ENCODE measurements at places on chromosomes 4 and X. TPM values are rescaled to one million over a fixed set of nuclear protein-coding genes. Genes with fewer than 3 reads are reported as not detected.

GRCh38 chrX:148609515-148610327 lies 109.3 kb downstream of the AFF2 start:
- DNase-seq = no peak

- no peak for DNase-seq
These were observed 205.8 kb upstream of the BOD1L1 start for GRCh38 chr4:13833171-13833804.

GRCh38 chrX:139795196-139795595 lies 87.2 kb upstream of the MCF2 start:
- DNase-seq = no peak

The F8A1 gene
- 3.7 TPM for total RNA-seq

- no peak for DNase-seq
These were observed 23.0 kb upstream of the CPLX1 start for GRCh38 chr4:848803-849477.

DNA sequence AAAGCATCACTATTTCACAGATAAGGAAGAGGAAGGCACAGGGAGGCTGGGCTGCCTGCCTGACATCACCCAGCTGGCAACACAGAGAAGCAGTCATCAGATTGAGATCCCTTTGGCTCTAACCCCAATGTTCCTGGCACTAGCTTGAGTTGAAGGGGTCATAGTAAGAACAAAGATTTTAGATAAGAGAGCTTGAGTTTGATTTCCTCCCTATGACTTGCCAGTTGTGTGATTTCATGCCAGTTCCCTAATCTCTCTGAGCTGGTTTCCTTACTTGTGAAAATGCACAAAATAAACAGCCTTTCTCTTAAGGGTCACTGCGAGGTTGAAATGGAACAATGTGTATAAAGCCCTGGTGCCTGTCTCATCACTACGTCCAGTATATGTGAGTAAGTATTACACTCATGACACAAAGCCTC lies 475.4 kb upstream of the HS3ST1 start:
- DNase-seq = no peak

DNA sequence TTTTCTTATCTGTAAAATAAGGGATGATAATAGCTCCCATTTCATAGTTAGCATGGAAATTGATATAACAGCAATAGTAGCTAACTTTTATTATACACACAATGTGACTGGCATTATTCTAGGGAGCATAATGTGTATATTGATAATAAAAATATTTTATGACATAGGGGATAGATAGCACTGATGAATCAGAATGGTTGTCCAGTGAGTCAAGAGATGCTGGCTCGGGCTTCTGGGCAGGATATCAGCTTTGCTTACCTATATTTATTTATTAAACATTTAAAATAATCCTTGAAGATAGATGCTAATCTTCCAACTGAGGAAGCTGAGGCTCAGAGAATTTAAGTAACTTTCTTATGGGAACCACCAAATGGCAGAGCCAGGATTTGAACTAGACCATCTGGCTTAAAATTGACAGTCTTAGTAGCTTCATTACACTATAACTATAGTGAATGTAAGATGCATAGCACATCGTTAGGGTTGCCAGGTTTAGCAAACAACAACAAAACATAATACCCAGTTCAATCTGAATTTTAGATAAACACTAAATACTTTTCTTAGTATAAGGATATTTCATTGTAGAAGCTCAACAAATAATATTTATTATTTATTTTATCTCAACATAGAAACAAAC lies 2.7 kb downstream of the AFP start:
- no peak for DNase-seq

GRCh38 chr4:8384397-8385060 lies 56.0 kb downstream of the ACOX3 start:
- no peak for DNase-seq

DNA sequence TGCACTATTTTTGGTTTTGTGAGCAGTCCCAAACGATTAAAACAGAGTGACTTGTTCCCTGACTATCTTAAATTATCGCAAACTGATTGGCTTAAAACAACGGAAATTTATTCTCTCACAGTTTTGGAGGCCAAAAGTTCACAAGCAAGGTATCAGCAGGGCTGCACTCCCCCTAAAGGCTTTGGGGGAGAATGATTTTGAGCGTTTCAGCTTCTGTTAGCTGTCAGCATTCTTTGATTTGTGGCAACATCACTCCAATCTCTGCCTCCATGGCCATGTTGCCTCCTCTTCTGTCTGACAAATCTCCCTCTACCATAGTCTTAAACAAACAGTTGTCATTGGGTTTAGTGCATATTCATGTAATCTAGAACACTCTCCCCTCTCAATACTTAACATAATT lies 459.6 kb upstream of the ATOH1 start:
- DNase-seq = no peak

DNA sequence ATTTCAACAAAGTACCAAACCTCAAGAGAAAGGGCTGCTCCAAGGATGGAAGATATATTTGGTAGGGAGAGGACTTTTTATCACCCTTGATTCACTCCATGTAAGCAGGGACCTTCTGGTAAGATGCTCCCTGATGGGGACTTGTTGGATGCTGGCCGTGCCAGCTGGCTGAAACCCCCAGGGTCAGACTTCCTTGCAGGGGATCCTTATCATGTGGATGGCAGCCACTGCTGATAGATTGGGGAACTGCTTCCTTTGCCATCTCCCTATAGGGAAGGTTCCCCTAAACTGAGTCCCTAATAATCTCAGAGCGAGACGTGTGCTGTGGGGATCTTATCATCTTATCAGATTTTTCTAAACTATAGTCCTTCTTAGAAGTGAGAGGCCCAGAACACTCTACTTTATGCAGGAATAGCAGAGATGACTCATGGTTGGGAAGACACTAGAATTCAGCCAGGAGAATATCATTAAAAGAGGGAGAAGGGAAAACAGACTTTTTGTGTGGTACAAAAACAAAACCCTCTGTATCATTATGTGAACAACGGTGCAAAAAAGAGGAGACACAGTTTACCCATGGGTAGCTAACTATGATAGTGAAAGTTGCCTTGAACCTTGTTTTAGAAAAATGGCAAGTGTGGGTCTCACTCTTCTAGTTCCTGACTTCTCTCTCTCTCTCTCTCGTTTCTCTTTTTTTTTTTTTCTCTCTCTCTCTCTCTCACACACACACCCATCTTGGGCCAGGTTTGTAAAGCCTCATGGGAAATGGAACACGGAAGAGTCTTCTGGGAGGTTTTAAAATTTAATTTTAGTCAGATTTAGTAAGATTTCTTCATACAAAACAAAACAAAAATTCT lies 16.1 kb downstream of the RHOH start:
- DNase-seq = no peak

DNA sequence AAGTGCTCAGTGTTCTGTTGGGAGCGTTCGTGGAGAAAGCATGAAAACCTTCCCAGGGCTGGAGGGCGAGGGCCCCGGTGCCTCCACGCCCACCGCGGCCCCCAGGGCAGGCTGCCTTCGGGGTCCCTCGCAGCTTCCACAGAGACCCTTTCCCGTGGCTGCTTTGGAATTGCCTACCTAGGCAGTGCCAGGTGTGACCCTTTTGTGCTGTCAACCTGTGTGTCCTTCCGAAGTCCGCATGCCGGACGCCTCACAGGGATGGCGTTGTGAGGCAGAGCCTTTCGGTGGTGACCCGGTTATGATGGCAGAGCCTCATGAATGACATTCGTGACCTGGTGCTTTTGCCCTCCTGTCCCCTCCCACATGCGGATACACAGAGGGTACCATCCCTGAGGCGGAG lies 17.4 kb downstream of the TMEM175 start:
- DNase-seq = no peak

Measured in G401 (cell line).